ENCODE measurements at places on chromosomes 2 and 18. TPM values are rescaled to one million over a fixed set of nuclear protein-coding genes. Genes with fewer than 3 reads are reported as not detected.

Gene FARP2
- 66.6 TPM for total RNA-seq

Gene PIK3C3
- 60.0 TPM for total RNA-seq

Gene TLX2
- not detected for total RNA-seq

Gene SLC11A1
- 88.7 TPM for total RNA-seq

Gene SP5
- total RNA-seq = not detected

Gene INHA
- total RNA-seq = not detected

Gene PRSS56
- total RNA-seq = not detected

Gene OBSL1
- 31.1 TPM for total RNA-seq

Gene TMEFF2
- total RNA-seq = not detected

Gene KCNIP3
- total RNA-seq = 5.2 TPM

Gene PAPOLG
- total RNA-seq = 27.9 TPM

Gene CFAP221
- total RNA-seq = not detected

Gene LMAN2L
- total RNA-seq = 8.7 TPM

Gene XRCC5
- total RNA-seq = 211 TPM

Gene FMNL2
- total RNA-seq = 59.3 TPM

Gene CPLX4
- total RNA-seq = not detected

Gene UGGT1
- 50.0 TPM for total RNA-seq

Gene TMEM169
- total RNA-seq = 1.1 TPM

Gene RABL2A
- total RNA-seq = 12.1 TPM

Gene PAX8
- 0.34 TPM for total RNA-seq

Gene DUSP19
- 3.2 TPM for total RNA-seq

Gene SERPINB7
- not detected for total RNA-seq

Gene CYTIP
- total RNA-seq = 132 TPM

Gene COLEC12
- 0.37 TPM for total RNA-seq

Gene CAPN14
- total RNA-seq = 1.3 TPM

Gene SPIRE1
- 11.5 TPM for total RNA-seq

Gene LDLRAD4
- 34.2 TPM for total RNA-seq

Gene QPCT
- 27.3 TPM for total RNA-seq

Gene SPP2
- not detected for total RNA-seq

Gene TEKT4
- total RNA-seq = not detected

Gene CIAO1
- 72.1 TPM for total RNA-seq

Gene ZAP70
- total RNA-seq = 71.0 TPM

Gene FHOD3
- total RNA-seq = 2.4 TPM

Gene GRHL1
- total RNA-seq = 1.0 TPM

Gene SULT1C4
- total RNA-seq = 0.69 TPM

Gene DHRS9
- 3.0 TPM for total RNA-seq

Gene CEBPZOS
- total RNA-seq = 31.0 TPM

Gene NAPG
- total RNA-seq = 31.4 TPM

Gene MDH1B
- 0.34 TPM for total RNA-seq

Gene COBLL1
- total RNA-seq = 54.8 TPM

Gene NOL4
- not detected for total RNA-seq

Gene ANO7
- 1.5 TPM for total RNA-seq

Gene EVX2
- total RNA-seq = not detected

Gene GPR35
- 25.3 TPM for total RNA-seq

Gene ANKZF1
- total RNA-seq = 68.3 TPM

Gene EN1
- total RNA-seq = not detected

Gene LYG1
- 2.3 TPM for total RNA-seq

Gene SCN3A
- total RNA-seq = 5.2 TPM

Gene SOS1
- 85.8 TPM for total RNA-seq

Gene POTEC
- total RNA-seq = not detected

Gene LTBP1
- total RNA-seq = 28.0 TPM

Gene HTR2B
- 0.51 TPM for total RNA-seq

Gene RAB27B
- 3.7 TPM for total RNA-seq

Gene SP9
- total RNA-seq = not detected

Gene GKN1
- total RNA-seq = not detected

Gene CNTNAP5
- not detected for total RNA-seq

Gene RNF125
- total RNA-seq = 11.6 TPM

Measured in spleen (tissue), 13 donors.